Stomach (tissue), 19 donors: ENCODE measurements at places on chromosomes 4 and X. TPM values are rescaled to one million over a fixed set of nuclear protein-coding genes. Genes with fewer than 3 reads are reported as not detected.
A peak's percentile ranks its signal among the peaks of the same experiment; 100 is the strongest.

ARAP2 gene
- 27.7 TPM for total RNA-seq

UGT2B17 gene
- not detected for total RNA-seq

PLAC8 gene
- 56.9 TPM for total RNA-seq

NCAPG gene
- total RNA-seq = 6.2 TPM

SMR3B gene
- not detected for total RNA-seq

CCDC110 gene
- total RNA-seq = 7.6 TPM

MYOZ2 gene
- total RNA-seq = 1.4 TPM

DDX53 gene
- not detected for total RNA-seq

SMIM43 gene
- not detected for total RNA-seq

COL4A5 gene
- 57.7 TPM for total RNA-seq

DNA sequence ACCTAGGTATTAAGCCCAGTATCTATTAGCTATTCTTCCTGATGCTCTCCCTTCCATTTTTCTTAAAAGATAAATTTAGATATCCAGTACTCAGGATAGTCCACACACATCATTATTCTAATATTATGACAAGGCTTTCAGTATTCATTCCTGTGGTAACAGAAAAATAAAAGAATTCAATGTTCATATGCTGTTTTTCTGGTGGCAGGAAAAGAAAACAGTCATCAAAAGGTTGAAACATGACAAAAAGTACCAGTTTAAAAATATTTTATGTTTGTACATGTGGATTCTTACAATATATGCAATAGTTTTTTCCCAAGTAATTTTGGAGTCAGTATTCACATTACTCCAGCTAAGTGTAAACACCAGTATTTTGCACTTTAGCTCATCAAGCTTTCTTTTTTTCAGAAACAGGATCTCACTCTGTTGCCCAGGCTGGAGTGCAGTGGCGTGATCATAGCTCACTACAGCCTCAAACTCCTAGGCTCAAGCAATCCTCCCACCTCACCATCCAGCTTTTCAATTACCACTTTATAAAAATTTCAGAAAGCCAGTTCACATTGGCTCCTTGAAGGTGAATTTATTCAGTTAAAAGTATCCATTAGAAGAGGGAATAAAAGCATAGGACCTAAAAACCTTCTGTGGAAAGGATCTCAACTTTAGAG is 2.3 kb downstream of the APBB2 start:
- peaks cover 10% of the 10 kb centered on the region for H3K27me3 ChIP-seq
- no peaks in the 10 kb centered on the region for H3K36me3 ChIP-seq
- DNase-seq = no peak
- peaks cover 30% of the 10 kb centered on the region for H3K4me1 ChIP-seq
- H3K4me3 ChIP-seq = peak overlapping the region; percentile 91

DNA sequence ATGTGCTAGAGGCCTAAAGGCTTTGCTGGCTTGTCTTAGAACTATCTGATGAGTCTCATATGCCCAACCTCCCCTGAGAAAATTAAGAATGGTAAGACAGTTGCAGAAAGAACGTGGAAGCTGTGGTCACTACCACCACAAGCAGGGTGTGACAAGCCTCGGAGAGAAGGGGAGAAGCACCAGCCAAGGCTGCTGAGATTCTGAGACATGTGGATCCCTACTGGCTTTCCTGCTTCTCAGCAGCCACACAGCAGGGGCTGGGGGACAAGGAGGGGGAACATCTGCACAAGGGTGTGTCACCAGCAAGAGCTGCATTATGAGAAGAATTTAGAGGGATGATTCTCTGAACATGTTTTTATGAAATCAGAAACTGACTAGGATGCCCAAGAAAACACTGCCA is 19.4 kb downstream of the TAPT1 start:
- no peak for DNase-seq
- no peaks in the 10 kb centered on the region for H3K27me3 ChIP-seq
- no peaks in the 10 kb centered on the region for H3K36me3 ChIP-seq
- H3K4me1 ChIP-seq = no peaks in the 10 kb centered on the region
- H3K4me3 ChIP-seq = no peak overlapping the region
- no peak overlapping the region for H3K27ac ChIP-seq

DNA sequence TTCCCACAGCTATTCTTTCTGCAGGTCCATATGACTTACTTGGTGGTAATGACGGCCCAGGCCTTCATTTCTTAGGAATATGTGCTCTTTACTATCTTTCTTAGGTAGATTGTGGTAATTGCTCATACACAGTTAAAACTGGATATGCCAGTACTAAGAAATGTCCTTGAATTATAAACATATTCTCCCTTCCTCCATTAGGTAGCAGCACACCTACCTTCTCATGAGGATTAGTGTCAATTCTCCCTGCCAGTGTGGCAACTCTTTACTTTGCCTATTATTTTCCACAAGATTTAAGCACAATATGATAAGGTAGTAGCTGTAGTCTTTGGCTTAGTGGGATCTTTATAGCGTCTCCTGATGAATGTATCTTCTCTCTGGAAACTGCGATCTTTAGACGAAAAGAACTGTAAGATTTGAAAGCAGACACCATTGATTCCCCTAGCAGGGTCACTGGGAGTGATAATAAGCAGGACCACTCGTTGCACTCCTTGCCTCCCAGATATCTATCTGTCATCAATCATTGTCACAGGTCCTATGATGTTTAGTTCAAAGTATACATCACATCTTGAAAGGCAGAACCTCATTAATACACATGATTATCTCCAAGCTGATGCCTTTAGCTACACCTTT is 1240.7 kb downstream of the C4orf33 start:
- no peaks in the 10 kb centered on the region for H3K27me3 ChIP-seq
- no peak overlapping the region for H3K4me3 ChIP-seq
- no peak overlapping the region for H3K27ac ChIP-seq
- H3K36me3 ChIP-seq = no peaks in the 10 kb centered on the region

DNA sequence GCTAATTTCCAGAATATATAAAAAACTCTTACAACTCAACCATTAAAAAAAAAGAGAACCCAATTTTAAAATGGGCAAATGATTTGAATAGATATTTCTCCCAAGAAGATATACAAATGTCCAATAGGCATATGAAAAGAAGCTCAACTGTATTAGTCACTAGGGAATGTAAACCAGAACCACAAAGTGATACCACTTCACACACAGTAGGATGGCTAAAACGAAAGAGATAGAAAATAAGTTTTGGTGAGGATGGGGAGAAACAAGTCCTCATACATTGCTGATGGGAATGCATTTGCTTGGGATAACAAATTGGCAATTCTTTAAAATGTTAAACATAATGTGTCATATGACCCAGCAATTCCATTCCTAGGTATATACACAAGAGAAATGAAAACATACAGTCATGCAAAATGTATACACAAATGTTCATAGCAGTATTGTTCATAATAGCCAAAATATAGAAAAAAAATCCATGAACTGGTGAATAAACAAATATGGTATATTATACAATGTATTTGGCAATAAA is 5.7 kb downstream of the TCEAL3 start:
- no peak overlapping the region for H3K4me3 ChIP-seq
- H3K27me3 ChIP-seq = no peaks in the 10 kb centered on the region
- no peak overlapping the region for H3K27ac ChIP-seq
- no peaks in the 10 kb centered on the region for H3K4me1 ChIP-seq

GRCh38 chr4:131613824-131614216 is 1535.3 kb upstream of the PCDH10 start:
- H3K27ac ChIP-seq = no peak overlapping the region
- no peaks in the 10 kb centered on the region for H3K27me3 ChIP-seq
- no peak for DNase-seq

- no peaks in the 10 kb centered on the region for H3K36me3 ChIP-seq
- H3K27me3 ChIP-seq = no peaks in the 10 kb centered on the region
- no peak for DNase-seq
- no peak overlapping the region for H3K4me3 ChIP-seq
- no peaks in the 10 kb centered on the region for H3K4me1 ChIP-seq
- H3K27ac ChIP-seq = no peak overlapping the region
Observed at GRCh38 chrX:9134366-9134765, 100.4 kb upstream of the FAM9B start.

DNA sequence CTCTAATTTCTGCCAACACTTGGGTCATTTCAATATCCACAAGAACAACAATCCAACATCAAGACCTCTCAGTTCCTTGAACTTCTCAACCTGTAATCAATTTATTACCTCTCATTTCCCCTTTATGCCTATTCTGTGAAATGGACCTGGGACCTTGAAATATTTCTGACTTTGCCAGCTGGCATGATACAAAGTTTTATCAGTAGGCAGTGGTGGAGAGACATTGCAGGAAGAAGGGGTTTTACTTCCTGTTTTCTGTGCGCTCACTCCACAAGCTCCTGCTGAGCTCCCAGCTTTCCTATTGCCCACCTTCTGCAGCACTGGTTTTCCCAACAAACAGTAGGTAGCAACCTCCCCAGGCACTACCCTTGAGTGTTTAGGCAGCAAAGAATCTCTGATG is 3.5 kb upstream of the ARHGEF6 start:
- no peaks in the 10 kb centered on the region for H3K36me3 ChIP-seq
- no peaks in the 10 kb centered on the region for H3K4me1 ChIP-seq
- no peak overlapping the region for H3K27ac ChIP-seq
- DNase-seq = no peak

DNA sequence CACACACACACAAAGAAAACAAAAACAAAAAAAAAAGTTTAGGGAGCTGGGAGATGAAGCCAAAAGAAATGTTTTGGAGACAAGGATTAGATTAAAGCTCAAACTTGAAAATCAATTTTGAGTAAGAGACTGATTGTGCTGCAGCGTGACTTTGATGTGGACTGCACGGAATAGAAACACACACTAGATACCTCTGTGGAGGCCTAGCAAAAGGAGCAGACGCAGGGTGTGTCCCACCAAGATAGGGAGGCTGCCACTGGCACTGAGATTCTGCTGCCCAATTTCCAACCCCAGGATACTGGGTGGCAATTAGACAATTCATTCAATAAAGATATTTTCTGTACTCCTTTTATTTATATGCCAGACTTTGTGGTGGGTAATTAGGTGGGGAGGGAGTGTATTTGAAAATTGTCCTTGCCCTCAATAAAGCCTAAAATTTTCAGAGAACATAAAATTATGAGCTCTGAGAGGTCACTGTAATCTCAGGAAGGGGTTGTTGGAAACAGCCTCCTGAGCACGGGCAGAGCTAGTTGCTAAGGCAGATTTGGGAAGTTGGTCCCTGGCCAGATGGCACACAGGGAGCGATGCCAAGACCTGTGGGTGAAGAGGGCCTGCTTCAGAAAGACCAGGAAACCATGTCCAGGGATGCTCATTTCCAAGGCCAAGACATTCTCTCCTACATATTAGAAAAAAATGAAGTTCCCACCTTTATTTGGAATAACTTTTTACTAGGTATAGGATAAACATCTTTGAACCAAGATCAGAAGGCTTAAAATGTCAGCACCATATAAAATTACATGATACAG is 1.9 kb upstream of the PPP3CA start:
- H3K27ac ChIP-seq = peak overlapping the region; percentile 97
- H3K27me3 ChIP-seq = no peaks in the 10 kb centered on the region
- DNase-seq = peak; percentile 49

DNA sequence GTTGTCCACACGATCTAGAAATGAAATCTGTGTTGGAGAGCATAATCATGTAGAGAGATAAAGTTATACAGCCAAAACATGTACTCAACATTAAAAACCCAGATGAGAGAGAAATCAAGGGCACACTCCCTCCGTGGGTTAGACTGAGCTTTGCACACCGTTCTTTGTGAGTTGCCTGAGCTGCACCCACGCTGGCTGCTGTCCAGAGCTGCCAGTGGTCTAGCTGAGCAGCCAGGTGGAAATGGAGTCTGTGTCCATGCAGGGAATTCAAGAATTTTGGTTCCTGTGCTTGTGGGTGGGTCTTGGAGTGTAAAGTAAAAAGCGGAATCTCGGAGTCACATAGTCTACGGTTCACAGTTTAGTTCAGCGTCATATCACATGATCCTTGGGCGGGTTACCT is 84.6 kb downstream of the GPR143 start:
- H3K36me3 ChIP-seq = peaks cover 2% of the 10 kb centered on the region
- no peak overlapping the region for H3K27ac ChIP-seq
- H3K4me3 ChIP-seq = no peak overlapping the region
- H3K4me1 ChIP-seq = no peaks in the 10 kb centered on the region
- no peak for DNase-seq
- H3K27me3 ChIP-seq = no peaks in the 10 kb centered on the region

GRCh38 chr4:171473155-171473554 is 340.0 kb upstream of the GALNTL6 start:
- no peak overlapping the region for H3K27ac ChIP-seq
- no peak for DNase-seq
- no peaks in the 10 kb centered on the region for H3K36me3 ChIP-seq
- no peaks in the 10 kb centered on the region for H3K4me1 ChIP-seq

- H3K4me3 ChIP-seq = no peak overlapping the region
- no peaks in the 10 kb centered on the region for H3K36me3 ChIP-seq
- no peak overlapping the region for H3K27ac ChIP-seq
- H3K4me1 ChIP-seq = no peaks in the 10 kb centered on the region
- DNase-seq = no peak
- H3K27me3 ChIP-seq = no peaks in the 10 kb centered on the region
Observed at GRCh38 chrX:15815779-15816437, 25.6 kb downstream of the ZRSR2 start.

- H3K27me3 ChIP-seq = no peaks in the 10 kb centered on the region
- DNase-seq = no peak
- H3K4me3 ChIP-seq = no peak overlapping the region
- peaks cover 18% of the 10 kb centered on the region for H3K36me3 ChIP-seq
- no peaks in the 10 kb centered on the region for H3K4me1 ChIP-seq
Observed at GRCh38 chr4:945274-946102, 13.2 kb downstream of the TMEM175 start.

DNA sequence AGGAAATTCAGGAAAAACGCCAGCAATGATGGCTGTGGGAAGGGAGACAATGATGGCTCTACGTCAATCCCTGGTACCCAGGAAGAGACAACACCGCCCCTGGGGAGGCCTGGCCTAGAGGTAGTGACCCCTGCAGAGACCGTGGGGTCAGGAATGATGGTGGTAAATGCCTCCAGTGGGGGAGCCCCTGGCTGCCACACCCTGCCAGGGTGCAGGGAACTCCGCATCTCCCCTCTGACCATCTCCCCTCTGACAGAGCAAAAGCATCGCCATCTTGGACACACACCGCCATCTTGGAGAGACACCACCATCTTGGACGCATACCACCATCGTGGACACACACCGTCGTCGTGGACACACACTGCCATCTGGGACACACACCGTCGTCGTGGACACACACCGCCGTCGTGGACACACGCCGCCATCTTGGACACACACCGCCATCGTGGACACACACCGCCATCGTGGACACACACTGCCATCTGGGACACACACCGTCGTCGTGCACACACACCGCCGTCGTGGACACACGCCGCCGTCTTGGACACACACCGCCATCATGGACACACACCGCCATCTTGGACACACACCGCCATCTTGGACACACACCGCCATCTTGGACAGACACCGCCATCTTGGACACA is 9.9 kb downstream of the ASMTL start:
- no peaks in the 10 kb centered on the region for H3K4me1 ChIP-seq
- no peak overlapping the region for H3K27ac ChIP-seq
- no peak overlapping the region for H3K4me3 ChIP-seq
- DNase-seq = no peak

- H3K4me3 ChIP-seq = no peak overlapping the region
- peak; percentile 53 for DNase-seq
- H3K36me3 ChIP-seq = no peaks in the 10 kb centered on the region
- no peaks in the 10 kb centered on the region for H3K4me1 ChIP-seq
- peak overlapping the region; percentile 68 for H3K27ac ChIP-seq
Observed at GRCh38 chr4:16056681-16057385, 27.0 kb downstream of the PROM1 start.

- no peak overlapping the region for H3K27ac ChIP-seq
- no peaks in the 10 kb centered on the region for H3K27me3 ChIP-seq
- no peaks in the 10 kb centered on the region for H3K36me3 ChIP-seq
- no peak for DNase-seq
- peaks cover 70% of the 10 kb centered on the region for H3K4me1 ChIP-seq
Observed at GRCh38 chr4:184444215-184444952, 30.0 kb downstream of the IRF2 start.

- no peak for DNase-seq
- peak overlapping the region; percentile 51 for H3K27ac ChIP-seq
- no peak overlapping the region for H3K4me3 ChIP-seq
Observed at GRCh38 chr4:153472122-153473037, 6.2 kb downstream of the TMEM131L start.
